ENCODE measurements at places on chromosomes 16 and 17.
A peak's percentile ranks its signal among the peaks of the same experiment; 100 is the strongest.

DNA sequence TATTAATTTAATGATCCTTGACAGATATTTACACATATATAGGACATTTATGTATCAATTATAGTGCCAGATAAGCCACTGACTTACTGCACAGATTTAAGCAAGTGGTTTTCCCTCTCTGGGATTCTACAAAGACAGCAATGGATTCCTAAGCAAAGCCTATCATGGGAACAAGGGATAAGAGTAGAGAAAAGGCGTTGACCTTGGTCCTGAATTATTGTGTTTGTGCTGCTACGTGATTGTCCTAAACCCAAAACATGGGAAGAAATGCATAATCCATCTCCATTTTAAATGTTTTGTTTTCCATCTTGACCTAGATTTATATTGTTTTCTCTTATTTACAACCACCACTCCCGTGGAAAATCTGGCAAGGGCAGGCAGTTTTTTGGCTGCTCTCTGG, 14.0 kb downstream of the SLFN11 start:
- no peak for DNase-seq

DNA sequence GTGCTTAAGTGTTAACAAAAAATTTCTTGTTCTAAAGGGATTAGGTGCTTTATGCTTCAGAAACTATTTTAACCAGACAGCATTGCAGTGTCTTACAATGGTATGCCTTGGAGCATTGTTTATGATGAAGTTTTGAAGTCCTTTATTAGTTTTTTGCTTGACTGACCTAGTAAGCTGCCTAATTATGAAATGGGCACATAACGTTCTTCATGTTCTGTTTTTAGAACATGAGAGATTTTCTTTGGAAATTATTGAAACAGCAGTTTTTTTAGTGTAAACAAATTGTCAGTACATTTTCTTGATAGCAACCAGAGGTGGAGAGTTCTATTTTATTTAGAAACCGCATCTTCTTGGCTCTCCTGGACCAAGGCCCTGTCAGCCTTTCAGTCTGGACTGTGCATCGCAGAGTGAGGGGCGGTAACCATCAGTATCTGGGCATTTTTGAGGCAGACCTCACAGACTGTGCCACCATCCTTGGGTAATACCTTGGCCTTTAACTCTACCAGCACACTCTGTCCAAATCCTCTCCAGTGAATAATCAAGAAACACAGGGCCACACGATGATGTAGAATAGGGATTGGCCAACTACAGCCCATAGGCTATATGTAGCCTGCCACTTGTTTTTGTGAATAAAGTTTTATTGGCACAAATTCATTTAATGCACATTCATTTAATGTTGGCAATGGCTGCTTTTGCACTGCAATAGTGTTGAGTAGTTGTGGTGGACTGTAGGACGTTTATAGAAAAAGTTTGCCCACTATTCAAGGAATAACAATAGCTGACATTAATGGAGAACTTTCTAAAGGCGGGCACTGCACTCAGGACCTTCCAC, 81.1 kb downstream of the VPS35L start:
- no peak for DNase-seq

- no peak for DNase-seq
These were observed 48.5 kb downstream of the ARHGAP17 start for GRCh38 chr16:24966634-24967033.

DNA sequence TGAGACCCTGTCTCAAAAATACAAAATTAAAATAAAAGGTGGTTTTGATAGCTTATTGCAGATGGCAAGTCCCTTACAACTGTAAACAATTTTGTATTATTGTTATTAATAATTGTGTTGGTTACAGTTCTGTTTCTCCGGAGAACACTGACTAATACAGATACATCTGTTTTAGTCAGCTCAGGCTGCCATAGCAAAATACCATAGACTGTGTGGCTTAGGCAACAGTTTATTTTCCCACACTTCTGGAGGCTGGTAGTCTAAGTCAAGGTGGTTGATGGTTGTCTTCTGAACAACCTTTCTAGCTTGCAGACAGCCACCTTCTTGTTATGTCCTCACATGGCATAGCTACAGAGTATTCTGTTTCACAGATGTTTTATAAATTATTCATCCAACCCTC, 14.2 kb upstream of the IL21R start:
- no peak for DNase-seq

GRCh38 chr17:27366437-27366836, 72.5 kb downstream of the WSB1 start:
- no peak for DNase-seq

DNA sequence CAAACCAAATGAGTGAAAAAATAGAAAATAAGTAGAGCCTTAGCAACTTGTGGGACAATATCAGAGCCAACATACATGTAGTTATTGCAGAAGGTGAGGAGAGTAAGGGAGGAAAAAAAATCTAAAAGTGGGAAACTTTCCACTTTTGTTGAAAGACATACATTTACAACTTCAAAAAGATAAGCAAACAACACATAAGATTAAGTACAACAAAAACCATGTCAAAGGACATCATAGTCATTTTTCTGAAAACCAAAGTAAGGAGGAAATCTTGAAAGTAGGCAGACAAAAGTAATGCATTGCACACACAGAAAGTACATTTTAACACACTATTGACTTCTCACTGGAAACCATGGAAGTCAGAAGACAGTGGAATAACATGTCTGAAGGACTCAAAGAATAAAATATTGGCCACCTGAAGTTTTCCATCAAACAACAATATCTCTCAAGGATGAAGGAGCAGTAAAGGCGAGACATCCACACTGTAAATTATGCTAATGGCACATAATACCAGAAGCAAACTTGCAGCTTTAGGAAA, 291.9 kb downstream of the BCAS3 start:
- no peak for DNase-seq

DNA sequence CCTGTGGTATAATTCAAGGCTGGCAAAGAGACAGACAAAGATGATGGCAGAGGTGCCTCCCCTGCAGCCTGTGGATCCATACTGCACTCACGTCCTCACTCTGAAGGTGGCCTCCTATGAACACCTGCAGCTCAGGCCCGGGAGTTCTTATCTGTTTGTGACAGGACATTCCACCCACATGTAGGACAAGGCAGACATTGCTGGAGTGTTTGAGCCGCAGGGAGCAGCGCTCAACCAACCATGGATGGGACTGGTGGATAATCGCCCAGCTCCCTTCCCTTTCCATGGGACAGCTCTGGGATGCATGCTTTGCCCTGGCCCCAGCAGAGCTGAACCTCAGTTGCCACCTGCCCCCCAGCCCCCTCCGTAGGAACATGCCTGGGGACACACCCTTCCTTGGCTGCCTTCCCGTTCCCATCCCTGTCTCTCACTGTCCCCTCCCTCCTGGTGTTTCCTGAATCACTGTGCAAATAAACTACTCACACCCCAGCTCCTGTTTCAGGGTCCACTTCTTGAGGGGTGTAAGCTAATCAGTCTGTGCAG, 22.2 kb downstream of the ITPRIPL2 start:
- DNase-seq: no peak

GRCh38 chr16:87854907-87855683, 14.2 kb downstream of the SLC7A5 start:
- no peak for DNase-seq

- no peak for DNase-seq
These were observed 16.3 kb downstream of the HOXB1 start for GRCh38 chr17:48514477-48514876.

DNA sequence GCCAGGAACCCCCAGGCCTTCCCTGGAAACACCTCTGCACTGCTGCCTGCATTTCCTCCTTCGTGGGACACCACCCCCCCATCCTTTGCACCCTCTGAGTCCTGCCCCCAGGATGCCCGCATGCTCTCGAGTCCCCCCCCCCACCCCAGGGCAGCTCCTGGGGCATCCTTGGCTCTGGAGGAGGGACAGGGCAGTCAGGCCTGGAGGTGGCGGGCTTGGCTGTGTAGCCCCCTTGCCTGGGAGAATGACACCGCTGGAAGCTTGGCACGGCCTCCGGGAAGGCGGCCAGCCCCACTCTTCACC, 98.9 kb upstream of the GSE1 start:
- no peak for DNase-seq

- no peak for DNase-seq
These were observed 21.6 kb downstream of the UBALD1 start for GRCh38 chr16:4593086-4593485.

- no peak for DNase-seq
These were observed 67.5 kb downstream of the AMFR start for GRCh38 chr16:56357765-56358322.

GRCh38 chr17:75896415-75897159, at the start of gene TRIM65:
TSS of gene TRIM65 (minus strand) at chr17:75896951. CDS start at chr17:75896937, 14 bp downstream.
- peak; percentile 74 for DNase-seq

GRCh38 chr17:1112875-1113274, 66.9 kb downstream of the ABR start:
- DNase-seq: no peak

DNA sequence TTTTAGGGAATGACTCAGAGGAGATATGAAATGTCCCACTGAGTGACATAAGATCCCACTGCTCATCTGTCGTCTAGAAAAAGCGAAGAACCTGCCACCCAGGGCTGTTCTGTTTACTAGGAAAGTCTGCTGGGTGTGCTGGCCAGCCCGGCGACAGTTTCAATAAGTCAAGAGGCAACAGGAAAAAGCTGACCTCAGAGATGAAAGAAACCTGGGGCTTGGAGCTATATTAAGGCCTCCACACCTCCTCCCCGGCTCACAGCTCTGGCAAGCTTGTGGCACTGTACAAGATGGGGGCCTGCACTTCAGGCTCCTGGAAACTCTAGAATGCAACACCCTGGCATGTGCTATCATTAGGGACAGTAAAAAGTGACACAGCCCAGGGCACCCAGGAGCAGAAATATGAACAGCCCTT, 10.6 kb downstream of the ZFHX3 start:
- DNase-seq: no peak

- no peak for DNase-seq
These were observed 87.0 kb downstream of the CPPED1 start for GRCh38 chr16:12716658-12717057.

GRCh38 chr16:65306722-65307121, 184.9 kb upstream of the CDH11 start:
- DNase-seq: no peak

Data from activated CD4-positive, alpha-beta T cell treated with anti-CD3 and anti-CD28 coated beads, Interleukin-2, amount 50 U/mL, for 4 hours (primary cell).